Activated B cell treated with CpG ODN at 0.5 μM for 24 hours (primary cell): ENCODE measurements at places on chromosomes 2 and 18.

- DNase-seq, result no peak
Observed at GRCh38 chr2:242057379-242058040, 188.0 kb downstream of the RTP5 start.

DNA sequence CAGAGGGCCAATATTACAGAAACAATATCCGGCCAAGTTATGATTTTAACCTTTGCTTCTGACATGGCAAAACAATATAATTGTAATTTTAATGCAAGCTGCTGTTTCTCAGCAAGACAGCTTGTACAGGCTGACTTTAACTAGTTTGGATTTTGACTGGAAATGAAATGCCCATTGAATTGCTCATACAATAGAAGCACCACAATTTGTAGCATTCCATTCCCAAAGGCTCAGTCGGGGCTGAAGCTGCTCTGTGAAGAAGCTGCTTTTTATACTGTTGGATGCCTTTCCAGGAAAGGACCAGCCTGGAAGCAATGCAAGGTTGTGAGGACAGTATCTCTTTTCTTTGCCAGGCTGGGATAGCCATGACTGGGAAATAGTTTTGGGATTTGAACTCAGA is 677.0 kb upstream of the FANCL start:
- no peak for DNase-seq

DNA sequence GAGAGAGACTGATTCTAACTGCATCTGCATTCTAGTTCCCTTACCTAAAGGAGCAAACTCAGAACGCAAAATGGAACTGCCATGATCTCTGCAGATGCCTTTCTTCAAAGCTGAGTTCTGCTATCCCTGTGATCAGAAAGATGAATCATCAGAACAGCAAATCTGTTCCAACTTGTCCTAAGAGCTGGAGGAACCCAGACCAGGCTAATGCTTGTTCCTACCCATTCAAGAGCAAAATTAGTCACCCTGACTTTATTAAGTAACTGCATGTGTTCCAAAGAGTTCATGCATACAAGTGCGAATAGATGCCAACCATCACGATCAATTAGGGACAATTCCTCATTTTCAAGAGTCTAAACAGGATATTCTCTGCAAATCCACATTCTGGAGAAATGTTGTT is 46.5 kb downstream of the MBP start:
- no peak for DNase-seq

GRCh38 chr18:46163941-46164499 is 59.8 kb downstream of the HAUS1 start:
- DNase-seq, result no peak

DNA sequence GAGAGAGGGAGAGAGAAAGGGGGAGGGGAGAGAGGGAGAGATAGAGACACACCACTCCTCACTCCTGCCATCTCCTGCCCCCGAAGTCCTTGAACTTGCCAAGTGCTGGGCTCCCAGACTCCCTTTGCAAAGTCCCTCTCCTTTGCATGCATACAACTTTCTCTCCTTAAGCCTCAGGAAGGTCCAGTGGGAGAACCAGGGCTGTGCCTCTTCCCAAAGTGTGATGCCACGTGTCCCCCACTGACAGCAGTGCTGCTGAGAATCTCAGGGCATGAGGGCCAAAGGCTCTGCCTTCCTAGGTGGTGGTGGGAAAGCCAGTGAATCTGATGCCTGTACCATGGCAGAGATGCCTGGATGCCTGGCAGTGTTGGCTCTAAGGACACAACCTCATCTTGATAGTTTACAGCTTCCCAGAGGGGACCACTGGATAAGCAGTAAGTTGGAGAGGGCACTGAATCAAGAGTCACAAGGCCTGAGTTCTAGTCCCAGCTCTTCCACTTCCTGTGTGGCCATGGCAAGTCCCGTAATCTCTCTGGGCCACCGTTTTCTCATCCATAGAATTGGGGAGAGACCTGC is 103.4 kb downstream of the CLIP4 start:
- no peak for DNase-seq

- DNase-seq, result no peak
Observed at GRCh38 chr2:21330786-21331391, 207.1 kb downstream of the TDRD15 start.

DNA sequence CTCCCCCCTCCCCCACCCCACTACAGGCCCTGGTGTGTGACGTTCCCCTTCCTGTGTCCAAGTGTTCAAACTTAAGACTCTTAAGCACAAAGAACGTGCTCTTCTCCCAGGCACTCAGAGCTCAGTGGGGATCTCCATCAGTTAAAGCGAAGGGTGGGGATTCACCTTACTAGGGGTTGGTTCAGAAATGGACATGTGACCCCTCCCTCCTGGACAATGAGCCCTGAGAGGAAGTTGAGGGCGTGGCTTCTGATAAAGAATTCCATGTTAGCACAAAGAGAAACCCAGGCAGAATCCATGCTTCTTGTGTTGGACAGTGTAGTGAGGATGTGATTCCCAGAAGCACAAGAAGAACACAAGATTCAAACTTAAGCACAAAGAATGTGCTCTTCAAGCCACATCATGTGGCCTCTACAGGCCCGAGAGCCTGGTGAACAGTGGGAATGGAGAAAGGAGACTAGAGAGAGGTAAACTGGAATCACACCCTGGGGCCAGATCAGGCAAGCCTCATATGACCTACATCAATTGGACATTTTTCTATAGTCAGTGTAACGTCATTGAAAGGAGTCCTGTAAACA is 78.1 kb upstream of the TTC39C start:
- DNase-seq, result no peak

DNA sequence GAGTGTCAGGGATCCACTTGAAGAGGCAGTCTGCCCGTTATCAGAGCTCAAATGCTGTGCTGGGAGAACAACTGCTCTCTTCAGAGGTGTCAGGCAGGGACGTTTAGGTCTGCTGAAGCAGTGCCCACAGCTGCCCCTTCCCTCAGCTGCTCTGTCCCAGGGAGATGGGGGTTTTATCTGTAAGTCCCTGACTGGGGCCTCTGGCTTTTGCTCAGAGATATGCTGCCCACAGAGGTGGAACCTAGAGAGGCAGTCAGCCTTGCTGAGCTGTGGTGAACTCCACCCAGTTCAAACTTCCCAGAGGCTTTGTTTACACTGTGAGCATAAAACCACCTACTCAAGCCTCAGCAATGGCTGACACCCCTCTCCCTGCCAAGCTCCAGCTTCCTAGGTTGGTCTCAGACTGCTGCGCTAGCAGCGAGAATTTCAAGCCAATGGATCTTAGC is 38.1 kb downstream of the PLEK start:
- DNase-seq, result peak; percentile 43

GRCh38 chr2:152038441-152038958 is 60.3 kb downstream of the CACNB4 start:
- no peak for DNase-seq

DNA sequence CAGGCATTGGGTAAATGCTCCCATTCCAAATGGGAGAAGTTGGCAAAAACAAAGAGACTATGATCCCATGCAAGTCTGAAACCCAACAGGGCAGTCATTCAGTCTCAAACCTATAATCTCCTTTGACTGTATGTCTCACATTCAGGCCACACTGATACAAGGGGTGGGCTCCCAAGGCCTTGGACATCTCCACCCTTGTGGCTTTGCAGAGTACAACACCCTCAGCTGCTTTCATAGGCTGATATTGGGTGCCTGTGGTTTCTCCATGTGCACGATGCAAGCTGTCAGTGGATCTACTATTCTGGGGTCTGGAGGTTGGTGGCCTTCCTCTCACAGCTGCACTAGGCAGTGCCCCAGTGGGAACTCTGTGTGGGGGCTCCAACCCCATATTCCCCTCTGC is 141.7 kb upstream of the CAB39 start:
- DNase-seq, result no peak

DNA sequence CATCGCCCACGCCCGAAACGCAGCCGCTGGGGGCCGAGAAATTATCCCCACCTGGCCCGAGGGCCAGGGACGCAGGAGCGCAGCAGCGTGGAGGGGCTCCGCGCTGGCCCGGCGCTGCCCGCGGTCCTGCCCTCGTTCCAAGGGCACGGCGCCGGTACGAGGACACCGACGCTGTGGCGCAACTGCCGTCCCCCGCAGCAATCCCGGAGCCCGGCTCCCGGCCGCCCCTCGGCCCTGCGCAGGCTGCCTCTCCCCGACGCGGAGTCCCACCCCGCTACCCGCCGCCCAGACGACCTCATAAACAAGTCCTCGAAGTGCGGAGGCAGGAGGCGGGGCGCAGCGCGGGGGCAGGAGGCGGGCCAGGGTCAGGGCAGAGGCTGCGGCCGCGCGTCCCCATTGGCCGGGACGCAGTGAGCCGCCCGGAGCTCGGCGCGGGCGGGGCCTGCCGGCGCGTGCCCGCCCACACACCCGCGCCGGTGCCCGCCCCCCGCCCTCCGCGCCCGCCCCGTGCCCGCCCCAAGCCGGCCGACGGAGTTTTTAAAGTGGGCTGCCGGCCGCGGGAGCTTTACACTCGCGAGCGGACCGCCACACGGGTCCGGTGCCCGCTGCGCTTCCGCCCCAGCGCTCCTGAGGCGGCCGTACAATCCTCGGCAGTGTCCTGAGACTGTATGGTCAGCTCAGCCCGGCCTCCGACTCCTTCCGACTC is at the start of gene EPAS1:
TSS of gene EPAS1 (plus strand) at position 568 of the 706 bp plus-strand sequence. CDS start 505 bp downstream, outside the sequence.
- DNase-seq, result peak; percentile 69

GRCh38 chr2:187550857-187551256 is 3.4 kb downstream of the TFPI start:
- DNase-seq, result no peak
